Activated CD4-positive, alpha-beta T cell treated with anti-CD3 and anti-CD28 coated beads for 48 hours (primary cell): ENCODE measurements at places on chromosomes 7 and 10.

- DNase-seq: no peak
Measured at GRCh38 chr10:124590216-124591122, 128.8 kb downstream of the LHPP start.

DNA sequence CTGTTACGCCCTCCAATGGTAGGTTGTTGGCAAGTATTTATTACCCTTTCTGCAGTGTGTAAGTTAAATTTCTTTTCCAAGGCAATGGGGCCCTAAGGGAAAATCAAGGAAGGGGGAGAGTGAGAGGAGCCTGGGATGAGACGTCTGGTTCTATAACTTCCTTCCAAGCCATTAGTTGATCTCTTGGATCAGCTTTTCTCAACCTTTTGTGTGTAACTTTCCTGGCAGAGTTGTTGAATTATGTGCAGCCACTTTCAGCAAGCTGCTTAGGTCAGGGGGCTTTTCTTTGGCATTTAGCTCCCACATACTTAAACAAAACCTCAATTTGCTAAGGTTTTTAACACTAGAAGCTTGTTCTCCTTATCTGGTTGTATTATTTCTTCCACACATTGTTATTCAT, 127.1 kb downstream of the NXPH1 start:
- no peak for DNase-seq

DNA sequence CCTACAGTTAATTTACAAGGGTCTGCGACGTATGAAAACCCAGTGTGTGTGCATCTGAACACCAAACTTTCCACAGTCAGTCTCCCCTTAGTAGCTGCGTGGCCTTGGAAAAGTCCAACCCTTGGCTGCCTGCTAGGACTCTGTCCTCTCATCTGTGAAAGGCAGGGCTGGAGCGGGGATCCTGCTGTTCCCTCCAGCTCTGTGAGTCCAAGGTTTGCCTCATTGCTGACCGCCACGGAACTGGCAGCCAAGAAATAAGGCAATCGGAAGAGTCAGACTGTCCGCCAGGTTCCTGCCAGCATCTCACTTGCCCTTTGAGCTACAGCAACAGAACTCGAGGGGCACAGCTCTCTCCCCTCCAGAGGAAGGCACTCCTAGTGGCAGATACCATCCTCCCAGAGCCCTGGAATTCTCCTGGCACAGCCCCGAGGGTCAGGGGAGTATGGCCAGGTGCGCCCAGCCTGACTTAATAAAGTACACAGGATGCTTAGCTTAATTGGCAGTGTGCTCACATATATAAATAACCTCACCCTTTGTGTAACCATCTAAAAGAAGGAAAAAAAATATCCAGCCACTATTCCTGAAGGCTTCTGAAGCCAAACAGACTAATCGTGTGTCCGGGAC, 530.1 kb upstream of the FOXK1 start:
- no peak for DNase-seq

DNA sequence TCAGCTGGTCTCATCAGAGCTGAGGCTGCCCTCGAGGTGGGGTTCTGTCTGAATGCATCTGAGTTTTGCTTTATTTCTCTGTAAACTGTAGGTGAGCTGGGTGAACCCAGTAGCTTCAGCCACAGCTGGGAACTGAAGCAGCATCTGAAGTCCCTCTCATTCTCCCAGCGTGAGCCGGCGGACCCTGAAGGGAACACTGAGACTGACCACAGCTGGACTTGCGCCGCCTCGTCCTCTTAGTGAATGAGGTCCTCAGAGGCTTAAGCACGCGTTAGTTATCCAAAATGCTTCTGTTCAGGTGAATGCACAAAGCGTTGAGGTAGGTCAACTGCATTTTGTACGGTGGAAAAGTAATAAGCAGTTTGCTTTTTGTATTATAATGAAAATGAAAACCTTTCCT, 76.6 kb downstream of the AMZ1 start:
- no peak for DNase-seq

GRCh38 chr7:83863906-83864305, 215.0 kb upstream of the SEMA3E start:
- DNase-seq: no peak

GRCh38 chr10:91511549-91512330, 101.6 kb downstream of the HECTD2 start:
- no peak for DNase-seq

- no peak for DNase-seq
Measured at GRCh38 chr10:88994019-88994418, 3.4 kb downstream of the FAS start.

- DNase-seq: no peak
Measured at GRCh38 chr10:98881789-98882188, 353.9 kb downstream of the HPSE2 start.

- DNase-seq: no peak
Measured at GRCh38 chr10:22156750-22157149, 61.1 kb downstream of the EBLN1 start.

DNA sequence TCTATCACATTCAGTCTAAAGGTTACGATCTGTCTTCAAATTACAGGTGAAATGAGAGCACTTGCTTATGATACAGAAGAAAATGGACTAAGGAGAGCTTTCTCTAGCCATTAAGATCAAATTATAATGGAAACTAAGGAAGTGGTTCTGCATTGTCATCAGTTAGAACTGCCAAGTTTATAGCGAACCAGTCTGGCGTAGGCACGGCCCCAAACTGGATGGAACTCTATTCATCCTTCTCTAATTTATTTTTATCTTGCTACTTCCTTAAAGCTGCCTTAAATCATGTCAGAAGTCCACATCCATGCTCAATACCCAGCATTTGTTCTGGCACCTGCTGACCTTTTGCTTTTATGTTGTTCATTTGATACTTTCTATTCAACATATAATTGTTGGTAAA, 63.7 kb upstream of the APBB1IP start:
- DNase-seq: no peak

DNA sequence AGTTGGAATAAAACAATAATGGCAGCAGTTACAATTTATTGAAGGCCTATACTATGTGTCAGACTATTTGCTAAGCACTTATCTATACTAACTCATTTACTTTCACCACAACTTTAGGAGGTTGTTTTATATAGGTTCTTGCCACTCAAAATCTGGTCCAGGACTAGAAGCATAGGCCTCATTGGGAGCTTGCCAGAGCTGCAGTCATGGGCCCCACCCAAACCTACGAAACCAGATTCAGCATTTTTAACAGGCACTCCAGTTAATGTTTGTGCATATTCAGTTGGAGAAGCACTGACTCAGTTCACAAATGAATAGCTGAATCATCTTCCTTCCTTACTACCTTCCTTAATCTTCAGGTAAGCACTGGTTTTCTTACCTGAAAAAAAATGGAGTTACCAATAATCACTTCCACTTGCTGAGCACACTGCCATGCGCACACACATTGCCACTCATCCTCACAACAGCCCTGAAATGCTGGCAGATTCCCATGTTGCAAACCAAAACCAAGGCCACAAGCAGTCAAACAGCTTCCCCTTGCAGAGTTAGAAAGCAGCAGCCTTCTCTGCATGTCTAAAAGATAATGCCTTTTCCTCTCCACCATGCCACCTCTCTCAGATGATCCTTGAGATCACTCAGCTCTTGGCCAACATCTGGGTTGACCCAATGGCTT, 122.4 kb downstream of the SLC16A9 start:
- no peak for DNase-seq

DNA sequence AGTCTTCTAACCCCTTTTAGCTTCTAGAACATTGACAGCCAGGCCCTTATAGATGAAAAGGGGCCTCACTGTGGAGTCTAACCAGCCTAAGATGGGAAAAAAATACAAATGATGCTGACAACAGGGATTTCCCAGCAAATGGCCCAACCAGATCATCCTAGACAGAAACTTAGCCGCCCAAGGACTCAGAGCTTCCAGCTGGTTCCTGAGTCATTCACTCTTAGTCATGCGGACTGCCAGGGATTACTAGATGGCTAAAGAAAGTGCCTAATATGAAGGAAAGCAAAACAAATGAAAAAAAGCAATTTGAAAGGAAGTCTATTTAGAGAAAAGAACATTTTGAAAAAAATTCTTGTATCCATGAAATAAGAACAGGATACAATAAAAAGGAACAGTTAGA, 23.7 kb downstream of the TSPAN14 start:
- DNase-seq: no peak

GRCh38 chr10:74910241-74910975, 84.0 kb downstream of the KAT6B start:
- DNase-seq: no peak

DNA sequence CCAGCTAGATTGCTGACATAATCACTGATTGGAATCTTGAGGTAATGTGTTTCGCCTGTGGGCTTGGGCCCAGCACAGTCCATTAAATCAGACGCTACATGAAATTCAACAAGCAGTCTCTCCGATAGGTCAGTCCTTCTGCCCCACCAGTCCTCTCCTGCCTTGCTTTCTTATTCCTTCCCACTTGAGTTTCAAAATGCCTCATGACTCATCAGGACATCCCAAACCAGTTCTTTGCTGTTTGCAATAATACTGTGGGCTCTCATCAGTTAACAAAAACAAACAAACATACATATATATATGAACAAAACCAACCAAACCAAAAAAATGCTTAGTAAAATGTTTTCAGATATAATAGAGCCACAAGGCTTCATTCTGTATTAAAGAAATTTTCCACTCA, 599.0 kb downstream of the SORCS1 start:
- DNase-seq: no peak

GRCh38 chr10:14474656-14475055, 143.9 kb upstream of the FRMD4A start:
- DNase-seq: no peak

DNA sequence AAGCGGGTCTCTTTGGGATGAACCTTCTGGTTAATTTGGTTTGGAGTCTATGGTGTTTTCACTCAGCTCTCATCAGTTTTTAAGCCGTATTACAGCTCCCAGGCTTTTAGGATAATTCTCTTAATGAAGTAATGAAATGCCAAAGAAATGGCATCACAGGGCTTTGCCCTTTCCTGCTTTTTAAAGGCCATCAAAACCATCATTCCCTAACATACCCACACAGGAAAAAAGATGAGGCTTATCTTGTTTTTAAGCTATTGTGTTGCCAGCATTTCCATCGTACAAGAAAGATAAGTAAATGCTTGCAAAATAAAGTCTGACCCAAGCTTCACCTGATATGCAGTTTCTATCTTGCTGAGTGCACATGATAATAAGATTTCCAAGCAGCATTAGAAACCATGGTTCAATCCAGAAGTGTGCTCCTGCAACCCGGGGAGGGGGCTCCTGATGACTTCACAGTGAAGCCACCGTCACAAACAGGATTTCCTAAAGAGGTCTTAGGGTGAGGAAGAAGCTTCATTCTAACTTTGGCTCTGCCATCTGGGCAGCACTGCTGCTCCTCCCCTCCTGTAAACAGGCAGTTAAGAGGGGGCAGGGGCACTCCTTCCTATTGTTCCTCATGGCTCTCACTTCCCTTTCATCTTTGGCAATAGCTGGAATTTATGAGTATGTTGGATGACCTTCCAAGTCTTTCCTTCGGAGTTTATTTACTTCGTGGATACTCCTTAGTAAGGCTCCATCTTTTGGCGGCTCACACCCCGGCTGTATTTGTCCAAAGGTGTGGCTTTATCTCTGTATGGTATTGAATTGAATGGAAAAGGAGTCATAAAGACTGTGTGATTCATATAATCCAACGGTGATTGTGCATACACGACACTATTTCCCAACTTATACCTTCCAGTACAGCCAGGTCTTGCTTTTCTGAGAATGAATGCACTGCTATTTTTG, 55.2 kb upstream of the FAM133B start:
- peak; percentile 64 for DNase-seq

- DNase-seq: no peak
Measured at GRCh38 chr10:31923389-31923788, 5.2 kb downstream of the ARHGAP12 start.
